Right renal cortex interstitium (tissue), 3 donors: ENCODE measurements at places on chromosomes 16 and 17. TPM values are rescaled to one million over a fixed set of nuclear protein-coding genes. Genes with fewer than 3 reads are reported as not detected.

Gene TNFRSF17
- 0.20 TPM for polyA plus RNA-seq

Gene KRT12
- polyA plus RNA-seq = not detected

Gene SERPINF2
- 90.0 TPM for polyA plus RNA-seq

Gene C17orf67
- polyA plus RNA-seq = 1.3 TPM

Gene MT4
- polyA plus RNA-seq = not detected

Gene KRTAP16-1
- not detected for polyA plus RNA-seq
